ENCODE measurements at places on chromosomes 1 and 21. TPM values are rescaled to one million over a fixed set of nuclear protein-coding genes. Genes with fewer than 3 reads are reported as not detected.

DNA sequence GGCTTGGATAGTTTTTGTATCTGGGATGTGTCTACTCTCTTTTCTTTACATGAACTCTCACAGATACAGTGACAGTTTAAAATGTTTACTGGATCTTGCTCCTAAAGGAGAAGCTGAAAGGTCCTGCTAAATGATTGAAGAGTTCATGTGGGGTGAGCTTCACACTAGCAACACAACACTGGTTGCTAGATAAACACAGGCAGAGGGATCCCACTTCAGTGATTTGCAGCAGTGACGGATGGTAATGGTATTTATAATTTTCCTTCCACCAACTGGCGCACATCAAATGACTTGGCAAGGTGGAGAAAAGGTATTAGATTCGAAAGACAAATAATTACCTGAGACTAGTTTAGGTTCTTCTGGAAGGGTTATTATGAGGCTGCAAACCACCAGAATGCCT, 270.2 kb downstream of the TBX15 start:
- DNase-seq = no peak

GRCh38 chr1:71656902-71657301, 576.1 kb upstream of the ZRANB2 start:
- DNase-seq = no peak

DNA sequence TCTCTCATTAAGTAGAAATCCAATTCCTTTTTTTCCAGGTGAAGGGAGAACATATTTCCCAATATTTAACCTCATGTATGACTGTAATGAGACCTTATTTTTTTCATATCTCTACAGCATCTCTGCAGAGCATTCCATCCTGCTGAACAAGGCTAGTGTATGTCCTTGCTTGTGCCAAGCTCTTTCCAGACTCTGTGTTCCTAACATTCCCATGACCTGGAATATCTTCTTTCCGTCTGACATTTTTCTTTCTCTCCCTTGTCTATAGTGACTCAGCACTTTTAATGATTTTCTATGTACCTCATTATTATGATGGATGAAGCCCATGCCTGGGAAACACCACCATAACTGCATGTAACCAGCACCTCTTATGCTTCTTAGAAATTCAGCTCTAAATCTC, 278.3 kb upstream of the NRIP1 start:
- no peak for DNase-seq

DNA sequence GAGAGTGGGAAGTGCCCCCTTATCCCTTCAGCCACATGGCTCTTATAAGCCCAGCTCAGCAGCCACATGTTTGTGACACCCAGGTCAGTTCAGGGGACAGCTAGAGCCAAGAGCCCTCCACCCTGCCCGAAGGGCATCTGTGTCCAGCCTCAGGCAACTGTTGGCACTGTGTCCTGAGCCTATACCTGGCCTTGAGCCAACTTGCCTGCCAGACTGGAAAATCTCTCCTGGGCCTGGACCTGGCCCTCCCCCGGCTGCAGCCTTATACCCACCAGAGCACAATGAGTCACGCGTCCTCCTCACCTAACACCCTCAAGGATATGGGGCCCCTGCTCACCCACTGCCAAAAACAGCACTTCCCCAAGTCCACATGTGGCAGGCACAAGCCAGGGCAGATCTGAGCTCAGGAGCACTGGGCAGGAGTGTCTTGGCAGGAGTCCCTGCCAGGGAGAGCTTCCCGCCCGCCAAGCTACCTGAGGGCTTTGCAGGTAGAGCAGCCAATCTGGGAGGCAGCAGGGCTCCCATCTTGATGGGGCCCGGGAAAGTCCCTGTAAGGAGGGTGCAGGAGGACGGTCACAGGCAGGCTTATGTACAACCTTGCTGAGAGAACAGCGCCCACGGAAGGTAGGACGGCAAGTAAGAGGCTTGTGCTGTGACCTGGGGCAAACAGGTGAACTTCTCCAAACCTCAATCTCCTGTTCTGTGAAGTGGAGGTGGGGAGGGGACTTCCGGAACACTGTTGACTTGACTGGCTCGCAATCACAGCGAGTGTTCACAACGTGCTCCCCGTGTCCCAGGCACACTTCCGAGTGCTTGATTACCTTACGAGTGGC, 19.8 kb upstream of the HSPG2 start:
- peak; percentile 50 for DNase-seq

GRCh38 chr1:202987922-202988583, 19.1 kb upstream of the TMEM183A start:
- no peak for DNase-seq

GRCh38 chr1:193320270-193320669, 133.9 kb upstream of the B3GALT2 start:
- no peak for DNase-seq

DNA sequence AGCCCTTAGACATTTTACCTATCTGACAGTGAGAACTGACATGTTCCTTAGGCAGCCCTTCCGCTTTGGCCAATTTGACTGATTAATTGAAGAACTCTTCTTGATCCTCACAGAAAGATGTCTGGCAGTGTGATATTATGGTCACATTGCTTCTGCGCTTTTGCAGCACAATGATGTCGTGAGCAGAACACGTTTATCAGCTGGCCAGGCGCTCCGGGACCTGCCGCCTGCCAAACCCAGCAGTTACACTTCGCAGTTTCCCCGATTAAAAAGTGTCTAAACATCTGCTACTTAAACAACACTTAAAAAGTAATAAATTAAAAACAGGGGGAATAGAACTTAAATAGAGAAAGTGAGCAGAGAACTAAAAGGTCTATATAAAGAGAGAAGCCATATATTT, 103.5 kb upstream of the ETS2 start:
- DNase-seq = no peak

- peak; percentile 54 for DNase-seq
Measured at GRCh38 chr1:115112496-115113375, 23.4 kb upstream of the TSPAN2 start.

DNA sequence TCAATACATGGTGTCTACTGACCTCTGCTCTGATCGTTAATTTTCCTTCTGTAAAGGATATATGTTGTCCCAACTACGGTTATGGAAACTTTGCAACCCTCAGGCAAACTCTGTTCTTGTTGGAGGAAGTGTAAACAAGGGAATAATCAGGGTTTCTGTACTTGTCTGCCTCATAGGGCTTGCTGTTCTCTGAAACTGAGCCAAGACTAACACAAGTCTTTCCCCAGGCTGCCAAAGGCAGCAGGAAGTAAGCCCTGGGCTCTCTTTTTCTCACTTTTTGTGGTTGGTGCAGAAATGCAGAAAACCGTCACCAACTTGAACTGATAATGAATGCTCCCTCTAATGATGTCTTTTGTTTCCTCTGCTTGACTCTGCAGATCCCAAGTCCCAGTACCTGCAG, 7.6 kb downstream of the CYP4X1 start:
- no peak for DNase-seq

LRRC53 gene
- not detected for total RNA-seq

DNA sequence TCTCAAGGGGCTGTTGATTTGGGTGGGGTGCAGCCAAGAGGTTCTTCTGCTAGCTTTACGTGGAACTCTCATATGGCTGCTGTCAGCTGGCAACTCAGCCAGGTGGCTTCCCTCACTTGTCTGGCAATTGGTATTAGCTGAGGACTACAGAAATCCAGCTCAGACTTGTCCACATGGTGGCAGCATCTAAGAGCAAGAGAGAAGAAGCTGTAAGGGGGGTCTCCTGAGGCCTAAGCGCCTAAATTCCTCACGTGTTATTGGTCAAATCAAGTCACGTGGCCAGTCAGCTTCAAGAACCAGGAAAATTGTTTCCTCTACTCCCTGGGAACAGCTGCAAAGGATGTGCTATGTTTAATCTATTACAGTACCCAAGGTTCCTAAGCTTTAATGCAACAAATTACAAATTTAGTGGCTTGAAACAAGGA, 4.2 kb upstream of the DYRK3 start:
- DNase-seq = peak; percentile 53

FCRL4 gene
- total RNA-seq = not detected

GRCh38 chr21:36163750-36164741, 7.4 kb downstream of the DOP1B start:
- no peak for DNase-seq

DNA sequence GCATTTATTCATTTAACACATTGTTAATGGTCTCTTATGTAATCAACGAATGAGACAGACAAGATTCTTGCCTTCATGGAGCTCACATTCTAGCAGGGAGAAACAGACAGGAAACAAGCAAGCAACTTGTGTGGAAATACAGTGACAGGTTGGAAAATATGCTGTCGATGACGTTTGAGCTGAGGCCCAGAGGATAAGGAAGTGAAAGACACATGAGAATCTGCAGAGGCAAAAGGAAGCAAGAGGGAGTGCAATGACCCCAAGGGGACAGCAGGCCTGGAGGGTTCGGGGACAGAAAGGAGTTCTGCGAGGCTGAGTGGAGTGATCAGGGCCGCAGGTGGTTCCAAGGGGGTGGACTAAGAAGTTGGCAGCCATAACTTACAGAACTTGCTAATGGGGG, 60.6 kb upstream of the AKT3 start:
- DNase-seq = no peak

DNA sequence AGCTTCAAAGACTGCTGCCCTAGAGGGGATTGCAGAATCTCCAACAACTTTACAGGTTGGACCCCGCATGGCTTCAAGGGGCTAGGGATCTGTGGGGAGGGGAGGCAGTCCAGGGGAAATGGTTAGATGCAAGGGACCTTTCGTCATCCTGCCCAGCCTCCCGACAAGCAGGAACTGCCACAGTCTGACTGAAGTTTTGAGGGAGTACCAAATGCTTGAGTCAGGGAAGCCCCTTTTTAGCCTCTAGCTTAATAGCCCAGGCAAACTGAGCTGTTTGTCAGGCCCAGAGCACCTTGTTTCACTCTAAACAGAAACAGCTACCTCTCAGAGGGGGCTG, 1.1 kb downstream of the TOR3A start:
- DNase-seq = peak; percentile 56

TNFAIP8L2 gene
- total RNA-seq = 14.5 TPM

DNA sequence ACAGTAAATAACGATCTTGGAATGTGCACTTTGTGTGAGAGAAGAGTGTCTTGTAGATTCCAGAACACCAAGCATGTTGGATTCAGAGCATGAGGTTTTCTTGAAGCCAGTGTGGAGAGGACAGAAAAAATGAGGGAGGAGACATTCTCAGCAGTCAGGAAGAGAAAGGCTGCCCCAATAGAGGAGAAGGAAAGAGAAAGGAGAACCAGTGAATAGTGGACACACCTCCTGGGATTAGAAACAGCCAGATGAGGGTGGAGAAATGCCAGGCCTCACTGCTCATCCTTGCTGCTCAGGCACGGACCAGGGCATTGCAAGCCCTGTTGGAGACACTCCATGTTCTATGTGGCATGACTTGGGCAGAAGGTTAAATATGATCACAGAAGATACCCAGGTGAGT, 69.0 kb upstream of the KAZN start:
- DNase-seq = no peak

FMO2 gene
- not detected for total RNA-seq

- no peak for DNase-seq
Measured at GRCh38 chr1:3981261-3981660, 81.2 kb upstream of the C1orf174 start.

GRCh38 chr1:245829826-245830225, 675.0 kb downstream of the KIF26B start:
- DNase-seq = no peak

DNA sequence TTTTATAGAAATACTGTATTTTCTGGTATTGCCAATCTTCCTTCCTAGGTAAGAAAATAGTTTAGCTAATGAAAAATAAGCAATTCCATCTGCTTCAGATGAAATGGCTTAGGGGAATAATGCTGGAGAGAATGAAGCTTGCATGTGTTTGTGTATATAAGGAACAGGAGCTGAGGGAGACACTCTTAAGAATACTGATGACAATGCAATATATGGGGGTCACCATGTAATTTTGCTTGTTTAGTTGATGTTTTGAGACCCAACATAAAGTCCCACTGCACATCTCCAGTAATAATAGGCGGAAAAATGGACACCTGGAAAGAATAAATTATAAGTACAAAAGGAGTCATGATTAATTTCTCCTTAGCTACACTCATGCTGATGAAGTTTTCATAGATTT, 110.8 kb upstream of the BRINP3 start:
- DNase-seq = no peak

GRCh38 chr1:164668491-164669400, 109.8 kb downstream of the PBX1 start:
- DNase-seq = no peak

SZT2 gene
- 60.2 TPM for total RNA-seq

DNA sequence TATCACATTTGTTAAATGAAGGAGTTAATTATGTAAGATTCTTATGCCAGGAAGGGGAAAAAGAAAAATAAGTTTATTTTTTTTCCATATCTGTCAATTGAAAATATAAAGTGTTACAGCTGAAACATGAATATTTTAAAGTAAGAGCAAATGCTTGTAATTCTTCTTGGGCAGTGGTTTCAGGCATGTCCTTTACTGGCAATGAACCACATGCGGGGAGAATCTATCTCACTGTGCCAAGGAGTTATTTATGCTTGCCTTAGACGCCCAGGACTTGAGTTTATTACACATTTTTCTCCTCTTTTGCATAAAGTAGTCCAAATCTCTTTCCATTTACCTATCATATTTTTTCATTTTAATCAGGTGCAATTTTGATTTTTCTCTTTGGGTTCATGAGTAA, 207.8 kb upstream of the NRIP1 start:
- no peak for DNase-seq

GRCh38 chr21:36609654-36610053, 89.3 kb upstream of the SIM2 start:
- DNase-seq = no peak

RGS7 gene
- total RNA-seq = not detected

HES5 gene
- not detected for total RNA-seq

DNA sequence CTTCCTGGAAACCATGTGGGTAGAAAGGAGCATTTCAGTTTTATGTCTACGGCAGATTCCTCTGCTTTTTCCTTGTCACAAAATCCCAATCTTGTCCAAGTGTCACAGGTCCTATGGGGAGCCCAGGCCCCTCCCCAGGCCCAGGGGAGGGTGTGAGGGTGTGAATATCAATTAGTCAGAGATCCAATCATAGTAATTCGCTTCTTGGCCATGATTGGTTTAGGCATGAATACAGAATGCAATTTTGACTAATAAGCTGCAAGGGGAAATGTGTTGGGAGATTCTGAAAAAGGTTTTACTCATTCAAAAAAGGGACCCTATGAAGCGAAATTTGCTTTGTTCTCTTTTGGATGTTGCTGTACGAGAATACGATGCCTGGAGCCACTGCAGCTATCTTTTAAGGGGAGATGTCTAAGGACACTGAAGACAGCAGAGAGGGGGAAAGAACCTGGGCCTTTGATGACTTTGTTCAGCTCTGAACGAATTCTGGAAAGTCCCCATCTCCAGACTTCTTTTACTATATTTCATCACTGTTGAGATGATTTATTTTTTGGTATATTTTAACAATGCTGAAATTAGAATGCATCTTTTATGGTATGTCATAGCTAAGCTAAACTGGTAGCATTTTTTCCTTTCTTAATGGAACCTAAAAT, 18.2 kb downstream of the TSPAN2 start:
- no peak for DNase-seq

ALX3 gene
- total RNA-seq = not detected

CRNN gene
- total RNA-seq = not detected
